Activated naive CD8-positive, alpha-beta T cell treated with anti-CD3 and anti-CD28 coated beads for 36 hours (primary cell): ENCODE measurements at places on chromosomes 16 and 17. TPM values are rescaled to one million over a fixed set of nuclear protein-coding genes. Genes with fewer than 3 reads are reported as not detected.

CIITA gene
- 1.5 TPM for total RNA-seq

RAI1 gene
- total RNA-seq = 19.6 TPM

- no peak for DNase-seq
Measured at GRCh38 chr17:38353086-38353604, 1.5 kb downstream of the SOCS7 start.

HAS3 gene
- total RNA-seq = 0.33 TPM

SGSH gene
- total RNA-seq = 8.2 TPM

- no peak for DNase-seq
Measured at GRCh38 chr16:11473728-11474127, 113.0 kb downstream of the LITAF start.

- peak; percentile 48 for DNase-seq
Measured at GRCh38 chr16:87945351-87946042, 5.7 kb upstream of the BANP start.

DNA sequence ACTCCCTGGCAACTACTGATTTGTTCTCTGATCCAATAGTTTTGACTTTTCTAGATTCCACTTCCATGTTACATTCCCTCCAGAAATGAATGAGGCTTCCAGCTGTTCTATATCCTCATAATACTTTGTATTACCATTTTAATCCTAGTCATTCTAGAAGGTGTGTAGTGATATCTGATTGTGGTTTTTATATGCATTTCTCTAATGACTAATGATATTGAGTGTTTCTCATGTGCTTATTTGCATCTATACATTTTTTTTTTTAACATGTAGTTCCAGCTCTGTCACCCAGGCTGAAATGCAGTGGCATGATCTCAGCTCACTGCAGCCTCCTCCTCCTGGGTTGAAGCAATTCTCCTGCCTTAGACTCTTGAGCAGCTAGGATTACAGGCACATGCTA lies 7.3 kb downstream of the ADGRG5 start:
- DNase-seq = no peak

GRCh38 chr17:6366221-6366666 lies 68.7 kb downstream of the AIPL1 start:
- no peak for DNase-seq

CLEC19A gene
- not detected for total RNA-seq

GRCh38 chr17:2244545-2245525 lies 58.8 kb downstream of the SMG6 start:
- DNase-seq = peak; percentile 82

GRCh38 chr17:4119299-4119698 lies 23.5 kb downstream of the ZZEF1 start:
- no peak for DNase-seq

PFN1 gene
- 1,791 TPM for total RNA-seq

CCL7 gene
- not detected for total RNA-seq

DNA sequence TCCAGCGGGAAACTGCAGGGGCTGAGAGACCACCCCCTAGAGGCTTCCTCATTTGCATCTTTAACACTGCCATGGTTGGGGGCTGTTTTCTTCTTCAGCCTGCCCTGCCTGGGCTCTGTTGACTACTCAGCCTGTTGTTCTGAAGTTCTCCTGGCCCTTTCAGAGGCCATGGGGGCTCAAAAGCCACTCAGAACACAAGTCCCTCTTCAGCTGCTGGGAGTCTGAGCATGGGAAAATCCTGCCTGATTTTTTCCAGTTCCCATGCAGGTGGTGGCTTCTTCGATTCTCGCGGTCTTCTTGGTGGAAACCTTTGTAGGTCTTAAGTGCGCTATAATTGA lies 36.3 kb downstream of the PLCG2 start:
- DNase-seq = no peak

GRCh38 chr17:57138030-57138911 lies 53.2 kb downstream of the AKAP1 start:
- no peak for DNase-seq

MAP2K6 gene
- 2.7 TPM for total RNA-seq

- no peak for DNase-seq
Measured at GRCh38 chr17:79989106-79989835, 46.4 kb downstream of the TBC1D16 start.

GRCh38 chr17:71085238-71086033 lies 916.1 kb downstream of the KCNJ2 start:
- no peak for DNase-seq

ALOX15 gene
- 0.18 TPM for total RNA-seq

GRCh38 chr17:64231567-64232141 lies 31.4 kb downstream of the TEX2 start:
- no peak for DNase-seq

GRCh38 chr16:56041556-56042140 lies 149.6 kb upstream of the GNAO1 start:
- DNase-seq = peak; percentile 5

DNA sequence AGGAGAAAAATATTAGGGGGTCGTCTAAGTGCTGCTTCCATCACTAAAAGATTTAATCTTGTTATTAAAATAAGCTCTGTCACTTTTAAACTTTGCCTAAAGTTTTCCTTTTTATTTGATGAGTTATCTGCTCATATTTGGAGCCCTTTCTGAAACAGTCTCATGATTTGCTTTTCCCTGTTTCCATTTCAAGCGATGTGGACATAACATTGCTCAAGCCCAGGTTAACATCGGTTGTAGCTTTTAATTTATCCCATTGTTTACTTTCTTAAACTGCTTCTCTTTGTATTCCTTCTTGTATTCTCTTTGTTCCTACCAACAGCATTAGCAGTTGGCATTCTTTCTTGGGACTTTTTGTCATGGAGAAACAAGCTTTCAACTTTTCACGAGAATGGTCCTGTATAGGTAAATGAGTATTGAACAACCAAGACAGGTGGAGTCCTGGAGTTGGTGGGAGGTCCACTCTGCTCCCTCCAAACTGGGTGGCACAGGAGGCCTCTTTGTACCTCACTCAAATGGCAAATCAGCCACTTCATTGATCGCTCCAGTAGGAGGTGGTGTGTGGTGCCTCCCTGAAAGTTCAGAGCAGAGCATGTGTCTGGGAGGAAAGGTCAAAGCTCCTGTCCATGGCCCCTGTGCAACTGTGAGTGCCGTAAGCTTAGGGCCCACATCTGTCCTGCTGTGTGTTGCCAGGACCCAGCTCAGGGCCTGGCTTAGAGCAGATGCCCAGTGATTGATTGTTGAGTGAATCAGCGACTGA lies 107.0 kb downstream of the CYLD start:
- DNase-seq = no peak

KCTD11 gene
- total RNA-seq = 4.0 TPM

VPS35 gene
- total RNA-seq = 106 TPM

GRCh38 chr17:45823598-45823997 lies 21.1 kb upstream of the SPPL2C start:
- no peak for DNase-seq

DNA sequence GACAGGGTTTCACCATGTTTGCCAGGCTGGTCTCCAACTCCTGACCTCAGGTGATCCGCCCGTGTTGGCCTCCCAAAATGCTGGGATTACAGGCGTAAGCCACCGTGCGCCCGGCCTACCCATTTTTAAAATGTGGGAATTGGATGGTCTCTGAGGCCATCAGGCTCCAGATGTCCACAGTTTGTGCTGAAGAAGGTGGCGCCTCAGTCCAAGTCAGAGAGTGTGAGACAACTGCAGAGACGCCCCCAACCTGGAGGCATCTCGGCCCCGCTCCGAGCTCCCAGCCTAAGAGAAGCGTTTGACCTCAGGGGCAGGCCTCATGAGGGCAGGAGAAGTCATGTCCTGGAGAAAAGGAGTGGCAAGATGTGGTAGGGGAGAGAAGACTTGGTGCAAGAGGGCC lies 146.5 kb downstream of the MRM1 start:
- DNase-seq = no peak

DNA sequence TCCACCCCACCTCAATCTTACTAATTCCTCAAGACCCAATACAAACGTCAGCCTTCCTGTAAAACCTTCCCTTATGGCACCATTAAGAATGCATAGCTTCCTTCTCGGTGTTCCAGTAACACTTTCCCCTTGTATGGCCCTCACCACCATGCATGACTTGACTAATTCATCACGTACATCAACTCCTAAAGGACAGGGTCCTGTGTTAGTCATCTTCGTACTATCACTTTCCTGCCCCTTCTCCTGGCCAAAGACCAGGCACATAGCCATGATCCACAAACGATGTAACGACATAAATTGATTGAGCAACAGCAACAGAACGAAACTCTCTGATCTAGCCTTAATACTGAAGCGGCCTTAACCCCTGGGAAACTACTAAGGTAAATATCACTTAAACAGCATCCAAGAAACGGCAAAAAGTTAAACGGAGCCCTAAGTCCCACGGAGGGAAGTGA lies 612 bp downstream of the PSMD12 start:
- peak; percentile 26 for DNase-seq

GRCh38 chr16:3748307-3748706 lies 31.0 kb upstream of the TRAP1 start:
- no peak for DNase-seq

DNA sequence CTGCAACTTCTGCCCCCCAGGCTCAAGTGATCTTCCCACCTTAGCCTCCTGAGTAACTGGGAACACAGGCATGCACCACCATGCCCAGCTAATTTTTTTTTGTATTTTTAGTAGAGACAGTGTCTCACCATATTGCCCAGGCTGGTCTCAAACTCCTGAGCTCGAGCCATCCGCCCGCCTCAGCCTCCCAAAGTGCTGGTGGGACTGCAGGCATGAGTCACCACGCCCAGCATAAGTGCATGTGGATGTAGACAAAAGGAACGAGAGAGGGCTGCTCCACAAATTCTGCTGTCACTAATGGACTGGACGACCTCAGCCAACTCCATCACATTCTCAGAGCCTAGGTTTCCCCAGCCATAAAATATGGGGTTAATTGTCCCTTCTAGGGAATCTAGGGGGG lies 7.7 kb upstream of the SP2 start:
- DNase-seq = no peak

GRCh38 chr17:75877752-75878173 lies 618 bp downstream of the TRIM47 start:
- DNase-seq = peak; percentile 83

- DNase-seq = no peak
Measured at GRCh38 chr16:79800016-79800608, 199.6 kb upstream of the MAF start.

DNA sequence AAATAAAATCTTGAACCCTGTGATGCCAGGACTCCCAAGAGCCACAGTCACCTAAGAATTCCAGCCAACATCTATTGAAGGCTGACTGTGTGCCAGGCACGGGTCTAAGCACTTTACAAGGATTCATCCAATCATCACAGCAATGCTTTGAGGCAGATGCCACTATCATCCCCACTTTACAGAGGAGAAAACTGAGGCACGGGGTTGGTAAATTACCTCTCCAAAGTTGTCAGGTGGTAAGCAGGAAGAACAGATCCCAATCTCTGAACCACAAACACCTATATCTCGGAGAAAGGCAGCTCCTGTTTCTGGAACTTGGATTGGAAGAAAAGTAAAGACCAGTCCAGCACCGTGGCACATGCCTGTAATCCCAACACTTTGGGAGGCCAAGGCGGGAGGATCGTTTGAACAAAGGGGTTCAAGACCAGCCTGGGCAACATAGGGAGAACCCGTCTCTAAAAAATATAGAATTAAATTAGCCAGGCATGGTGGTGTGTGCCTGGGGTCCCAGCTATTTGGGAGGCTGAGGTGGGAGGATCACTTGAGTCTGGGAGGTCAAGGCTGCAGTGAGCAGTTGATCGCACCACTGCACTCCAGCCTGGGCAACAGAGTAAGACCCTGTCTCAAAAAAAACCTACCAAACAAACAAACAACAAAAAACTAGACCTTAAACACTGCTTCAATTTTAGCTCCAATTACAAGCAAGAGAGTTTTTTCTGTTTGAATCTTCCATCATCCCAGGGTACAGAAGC lies 60.7 kb upstream of the SIAH1 start:
- DNase-seq = no peak

DNA sequence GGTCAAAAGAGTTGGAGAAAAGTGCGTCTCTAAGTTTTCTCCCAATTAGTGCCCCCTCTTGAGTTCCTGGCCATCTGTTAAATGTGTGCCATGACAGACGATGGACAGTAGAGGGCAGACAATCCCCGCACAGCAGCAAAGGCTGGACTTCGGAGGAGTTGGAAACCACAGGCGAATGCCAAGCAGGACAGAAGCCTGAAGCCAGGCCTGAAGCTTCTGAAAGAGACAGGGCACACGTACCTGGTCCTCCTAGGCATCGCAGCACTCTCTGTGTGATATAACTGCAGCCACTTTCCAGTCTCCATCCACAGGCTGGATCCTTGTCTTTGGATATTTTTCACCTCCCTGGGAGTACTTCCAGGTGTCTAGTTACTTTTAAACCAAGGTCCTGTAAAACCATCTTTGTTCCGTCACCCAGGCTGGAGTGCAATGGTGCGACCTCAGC lies 14.5 kb downstream of the C17orf100 start:
- DNase-seq = peak; percentile 44

- DNase-seq = no peak
Measured at GRCh38 chr16:1532771-1533170, 695 bp upstream of the TMEM204 start.

NF1 gene
- 21.0 TPM for total RNA-seq

DNA sequence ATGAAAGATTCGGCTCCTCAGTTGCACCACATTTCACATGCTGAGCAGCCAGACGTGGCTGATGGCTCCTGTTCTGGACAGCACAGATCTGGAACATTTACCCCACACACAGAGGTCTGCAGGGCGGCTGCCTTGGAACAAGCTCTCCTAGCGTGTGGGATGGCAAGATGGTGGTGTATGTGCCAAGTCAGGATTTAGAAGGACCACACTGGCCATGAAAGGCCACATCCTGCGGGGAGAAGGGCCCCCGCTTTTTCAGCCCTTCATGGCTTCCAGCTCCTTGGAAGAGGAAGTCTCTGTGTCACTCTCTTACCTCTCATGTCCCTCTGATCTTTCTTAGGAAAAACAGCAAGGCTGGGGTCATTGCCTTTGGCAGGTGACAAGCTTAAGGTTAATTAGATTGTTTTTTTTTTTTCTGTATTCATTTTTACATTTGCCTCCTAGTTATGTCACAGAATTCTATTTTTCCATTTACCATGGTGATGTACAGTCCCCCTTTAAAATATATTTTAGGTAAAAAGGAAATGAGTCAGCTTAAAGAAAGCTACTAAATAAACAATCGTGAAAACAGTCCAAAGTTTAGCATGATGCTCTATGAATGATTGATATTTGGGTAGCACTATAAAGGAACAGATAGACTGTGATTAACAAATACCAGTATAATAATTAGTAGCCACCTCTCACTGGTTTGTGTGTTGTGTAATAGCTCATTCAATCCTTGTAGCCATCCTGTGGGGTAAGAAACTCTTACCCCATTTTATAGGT lies 396.6 kb downstream of the CPPED1 start:
- no peak for DNase-seq

DNA sequence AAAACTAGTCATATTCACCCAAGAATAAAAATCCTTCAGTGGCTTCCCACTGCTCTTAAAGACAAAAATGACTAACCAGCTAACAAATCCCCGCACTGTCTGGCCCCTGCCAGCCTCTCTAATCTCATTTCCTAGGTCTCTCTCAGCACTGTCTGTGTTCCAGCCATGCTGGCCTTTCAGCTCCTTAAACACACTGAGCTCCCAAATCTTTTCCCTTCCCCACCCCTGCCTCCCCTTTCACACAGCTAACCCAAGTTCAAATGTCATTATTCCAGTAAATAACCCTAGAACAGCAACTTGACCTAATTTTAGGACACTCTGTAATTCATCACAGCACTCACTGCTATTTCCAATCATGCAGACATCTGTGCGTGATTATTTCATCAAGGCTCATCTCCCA lies 7.8 kb downstream of the SHCBP1 start:
- DNase-seq = no peak
